Psoas muscle (tissue), 8 donors: ENCODE measurements at places on chromosomes 1 and 21. TPM values are rescaled to one million over a fixed set of nuclear protein-coding genes. Genes with fewer than 3 reads are reported as not detected.
A peak's percentile ranks its signal among the peaks of the same experiment; 100 is the strongest.

GRCh38 chr1:168801032-168801745 is 72.2 kb upstream of the DPT start:
- no peak overlapping the region for H3K27ac ChIP-seq
- H3K27me3 ChIP-seq = no peaks in the 10 kb centered on the region
- DNase-seq = no peak
- H3K4me3 ChIP-seq = no peak overlapping the region
- no peaks in the 10 kb centered on the region for H3K36me3 ChIP-seq

DNA sequence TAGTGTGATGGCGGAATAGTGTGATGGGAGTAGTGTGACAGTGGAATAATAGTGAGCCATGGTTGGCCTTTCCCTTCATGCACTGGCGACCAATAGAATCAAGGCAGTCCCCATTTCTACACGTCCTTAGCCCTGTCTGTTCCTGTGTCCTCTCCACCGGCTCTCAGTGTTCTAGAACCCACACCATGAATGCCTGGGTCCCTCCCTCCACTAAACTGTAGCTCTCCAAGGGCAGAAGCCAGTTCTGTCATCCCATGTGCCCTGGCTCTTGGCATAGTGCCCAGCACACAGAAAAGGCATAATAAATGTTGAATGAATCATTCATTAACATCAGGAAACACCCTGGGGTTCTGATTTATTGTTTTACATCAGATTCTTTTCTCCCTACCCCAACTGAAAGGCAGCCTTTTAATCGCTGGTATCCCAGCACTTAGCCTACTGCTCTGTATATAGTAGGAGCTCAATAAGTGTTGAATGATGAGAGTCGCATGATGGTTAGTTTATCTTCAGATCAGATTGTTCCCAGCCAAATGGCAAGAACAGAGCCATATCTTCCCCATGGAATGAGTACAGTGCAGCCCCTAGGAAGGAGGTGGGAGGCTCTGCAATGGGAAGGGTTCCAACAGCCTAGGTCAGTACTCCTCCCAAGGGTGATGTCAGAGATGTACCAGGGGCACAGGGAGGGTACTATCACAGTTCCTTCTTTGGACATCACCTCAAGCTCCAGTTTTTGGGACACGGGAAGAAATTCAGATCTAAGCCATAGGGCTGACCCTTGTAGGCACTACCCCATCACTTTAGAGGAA is 325.7 kb downstream of the HHAT start:
- DNase-seq = no peak
- H3K27me3 ChIP-seq = no peaks in the 10 kb centered on the region
- H3K36me3 ChIP-seq = no peaks in the 10 kb centered on the region
- H3K4me1 ChIP-seq = no peaks in the 10 kb centered on the region

DNA sequence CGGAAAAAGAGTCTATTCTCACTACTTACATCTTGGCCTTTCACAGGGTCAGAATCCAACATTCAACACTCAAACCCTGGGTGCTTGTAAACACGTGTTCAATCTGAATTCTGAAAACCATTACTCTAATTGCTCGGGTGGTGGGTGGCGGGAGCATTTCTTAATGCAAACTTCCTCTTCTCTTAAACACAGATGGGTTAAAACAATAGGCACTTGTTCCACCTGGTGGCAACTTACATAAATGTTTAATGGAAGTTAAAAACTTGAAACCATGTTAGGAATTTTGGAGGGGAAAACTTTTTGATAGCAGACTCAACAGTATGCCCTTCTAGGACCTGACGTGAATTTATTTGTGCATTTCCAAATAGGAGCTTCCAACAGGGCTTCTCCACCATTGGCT is 23.4 kb upstream of the TDRD10 start:
- H3K27ac ChIP-seq = no peak overlapping the region
- H3K36me3 ChIP-seq = no peaks in the 10 kb centered on the region
- H3K27me3 ChIP-seq = no peaks in the 10 kb centered on the region
- peaks cover 5% of the 10 kb centered on the region for H3K4me1 ChIP-seq

Gene USP25
- 149 TPM for total RNA-seq

- no peaks in the 10 kb centered on the region for H3K36me3 ChIP-seq
- no peak overlapping the region for H3K4me3 ChIP-seq
- no peaks in the 10 kb centered on the region for H3K4me1 ChIP-seq
- H3K27ac ChIP-seq = no peak overlapping the region
Measured at GRCh38 chr1:239516579-239516978, 130.2 kb downstream of the CHRM3 start.

DNA sequence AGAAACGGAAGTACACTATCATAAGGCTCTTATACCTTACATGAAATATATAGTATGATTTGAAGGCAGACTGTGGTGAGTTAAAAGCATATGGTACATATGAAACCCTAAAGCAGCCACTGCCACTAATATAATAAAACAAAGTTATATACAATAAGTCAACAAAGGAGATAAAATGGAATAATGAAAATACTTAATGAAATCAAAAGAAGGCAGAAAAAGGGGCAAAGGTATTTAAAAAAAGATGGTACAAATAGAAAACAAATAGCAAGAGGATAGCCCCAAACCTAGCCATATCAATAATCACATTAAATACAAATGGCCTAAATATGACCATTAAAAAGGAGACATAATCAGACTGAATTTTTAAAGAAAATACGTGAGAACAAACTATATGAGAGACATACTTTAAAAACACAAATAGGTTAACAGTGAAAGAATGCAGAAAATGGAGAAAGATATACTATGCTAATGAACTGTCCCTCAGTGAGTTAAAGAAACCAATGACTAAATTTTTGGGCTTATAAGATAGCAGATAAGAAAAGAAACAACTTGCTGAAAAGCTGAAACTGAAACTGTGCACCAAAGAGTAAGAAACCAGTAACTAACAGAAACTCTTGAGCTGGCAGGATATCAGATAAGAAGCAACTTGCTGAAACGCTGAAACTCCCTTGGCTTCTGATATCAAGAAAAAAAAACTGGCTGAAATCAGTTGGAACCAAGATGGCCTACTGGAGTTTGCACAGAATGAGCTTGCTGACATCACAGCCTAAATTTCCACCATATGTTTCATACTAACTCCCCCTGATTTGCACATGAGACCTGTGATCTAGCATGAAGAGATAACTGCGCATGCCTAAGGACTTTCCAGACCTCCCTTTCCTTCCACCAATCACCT is 44.3 kb upstream of the IL10 start:
- no peaks in the 10 kb centered on the region for H3K4me1 ChIP-seq
- no peaks in the 10 kb centered on the region for H3K36me3 ChIP-seq
- H3K27ac ChIP-seq = no peak overlapping the region
- no peak overlapping the region for H3K4me3 ChIP-seq

Gene E2F2
- 0.17 TPM for total RNA-seq

- DNase-seq = no peak
- no peaks in the 10 kb centered on the region for H3K27me3 ChIP-seq
- H3K4me1 ChIP-seq = peaks cover 10% of the 10 kb centered on the region
- H3K4me3 ChIP-seq = no peak overlapping the region
Measured at GRCh38 chr21:34186109-34186719, 112.8 kb downstream of the MRPS6 start.

DNA sequence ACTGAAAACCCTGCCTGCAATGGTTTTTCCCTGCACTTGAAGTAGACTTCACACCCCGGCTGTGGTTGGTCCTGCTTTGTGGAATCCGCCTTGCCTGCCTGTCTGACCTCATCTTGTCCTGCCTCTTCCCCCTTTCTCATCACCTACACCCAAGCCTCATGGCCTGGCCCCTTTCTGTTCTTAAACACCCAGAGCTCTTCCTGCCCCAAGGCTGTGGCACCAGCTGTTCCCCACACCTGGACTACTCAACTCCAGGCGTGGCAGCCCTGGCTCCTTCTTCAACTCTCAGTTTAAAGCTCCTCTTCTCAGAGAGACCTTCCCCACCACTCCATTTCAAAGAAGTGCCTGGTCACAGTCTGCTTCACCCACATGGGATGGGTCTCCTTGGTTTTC is 27.0 kb downstream of the KIAA1614 start:
- no peak overlapping the region for H3K4me3 ChIP-seq
- H3K4me1 ChIP-seq = no peaks in the 10 kb centered on the region
- DNase-seq = no peak
- H3K36me3 ChIP-seq = no peaks in the 10 kb centered on the region
- no peaks in the 10 kb centered on the region for H3K27me3 ChIP-seq

Gene VTCN1
- total RNA-seq = not detected

Gene KIAA0040
- 6.2 TPM for total RNA-seq

DNA sequence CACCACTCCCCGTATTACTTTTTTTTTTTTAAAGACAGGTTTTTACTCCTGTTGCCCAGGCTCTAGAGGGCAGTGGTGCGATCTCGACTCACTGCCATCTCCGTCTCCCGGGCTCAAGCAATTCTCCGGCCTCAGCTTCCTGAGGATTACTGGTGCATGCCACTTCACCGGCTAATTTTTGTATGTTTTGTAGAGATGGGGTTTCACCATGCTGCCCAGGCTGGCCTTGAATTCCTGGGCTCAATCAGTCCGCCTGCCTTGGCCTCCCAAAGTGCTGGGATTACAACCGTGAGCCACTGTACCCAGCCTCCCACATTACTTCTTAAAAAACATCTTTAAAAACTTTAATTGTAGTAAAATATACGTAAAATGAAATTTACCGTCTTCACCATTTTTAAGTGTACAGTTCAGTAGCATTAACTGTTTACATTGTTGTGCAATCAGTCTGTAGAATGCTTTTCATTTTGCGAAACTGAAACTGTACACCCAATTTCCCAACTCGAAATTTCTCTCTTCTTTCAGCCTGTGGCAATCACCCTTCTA is 77.0 kb downstream of the ZMYM4 start:
- no peak overlapping the region for H3K4me3 ChIP-seq
- no peaks in the 10 kb centered on the region for H3K27me3 ChIP-seq
- H3K36me3 ChIP-seq = no peaks in the 10 kb centered on the region
- DNase-seq = no peak
- H3K4me1 ChIP-seq = peaks cover 12% of the 10 kb centered on the region

Gene TNFRSF9
- total RNA-seq = not detected

GRCh38 chr1:235002706-235003300 is 125.8 kb downstream of the TOMM20 start:
- peaks cover 13% of the 10 kb centered on the region for H3K4me1 ChIP-seq
- no peak overlapping the region for H3K4me3 ChIP-seq
- no peaks in the 10 kb centered on the region for H3K27me3 ChIP-seq
- no peaks in the 10 kb centered on the region for H3K36me3 ChIP-seq
- H3K27ac ChIP-seq = no peak overlapping the region

DNA sequence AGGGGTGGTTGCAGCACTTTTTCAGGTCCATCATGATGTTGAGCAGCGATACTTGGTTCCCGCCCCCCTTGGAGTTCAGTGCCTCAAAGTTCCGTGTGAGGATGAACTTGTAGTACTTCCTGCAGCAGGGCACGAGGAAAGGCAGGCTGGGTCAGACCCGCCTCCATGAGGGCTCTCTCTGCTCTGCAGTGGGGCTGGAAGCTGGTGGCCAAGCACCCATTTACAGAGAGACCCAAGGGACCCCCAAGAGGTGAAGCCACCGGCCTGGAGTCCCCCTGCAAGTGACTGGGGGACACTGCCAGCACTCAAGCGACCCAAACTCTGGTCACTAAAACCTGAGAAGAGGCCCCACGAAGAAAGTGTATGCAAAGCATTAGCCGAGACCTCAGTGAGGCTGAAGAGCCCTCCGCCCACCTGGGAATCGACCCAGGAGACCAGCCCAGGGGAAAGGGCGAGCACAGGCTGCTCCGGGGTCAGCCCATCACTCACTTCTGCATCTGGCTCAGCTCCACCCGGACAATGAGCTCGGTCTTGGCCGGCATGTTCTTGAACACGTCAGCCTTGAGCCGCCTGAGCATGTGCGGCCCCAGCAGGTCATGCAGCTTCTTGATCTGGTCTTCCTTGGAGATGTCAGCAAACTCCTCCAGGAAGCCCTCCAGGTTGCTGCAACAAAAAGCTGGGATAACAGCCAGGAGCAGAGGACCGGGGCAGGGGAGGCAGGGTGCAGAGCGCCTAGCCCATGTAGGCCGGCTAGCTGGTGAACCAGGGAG is 45.2 kb downstream of the CHD5 start:
- no peak overlapping the region for H3K27ac ChIP-seq
- no peaks in the 10 kb centered on the region for H3K36me3 ChIP-seq
- DNase-seq = no peak
- H3K4me1 ChIP-seq = no peaks in the 10 kb centered on the region

- H3K27ac ChIP-seq = peak overlapping the region; percentile 98
- H3K4me3 ChIP-seq = peak overlapping the region; percentile 3
- H3K4me1 ChIP-seq = peaks cover 83% of the 10 kb centered on the region
- peaks cover 7% of the 10 kb centered on the region for H3K36me3 ChIP-seq
- no peak for DNase-seq
Measured at GRCh38 chr1:6592441-6592840, 10.2 kb downstream of the KLHL21 start.

DNA sequence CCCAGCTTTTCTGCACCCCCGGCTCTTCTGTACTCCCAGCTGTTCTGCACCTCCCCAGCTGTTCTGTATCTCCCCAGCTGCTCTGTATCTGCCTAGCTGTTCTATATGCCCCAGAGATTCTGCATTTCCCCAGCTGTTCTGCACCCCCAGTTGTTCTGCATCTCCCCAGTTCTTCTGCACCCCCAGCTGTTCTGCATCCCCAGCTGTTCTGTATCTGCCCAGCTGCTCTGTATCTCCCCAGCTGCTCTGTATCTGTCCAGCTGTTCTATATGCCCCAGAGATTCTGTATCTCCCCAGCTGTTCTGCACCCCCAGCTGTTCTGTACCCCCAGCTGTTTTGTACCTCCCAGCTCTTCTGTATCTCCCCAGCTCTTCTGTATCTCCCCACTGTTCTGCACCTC is 41.1 kb downstream of the UMODL1 start:
- no peaks in the 10 kb centered on the region for H3K36me3 ChIP-seq
- peaks cover 4% of the 10 kb centered on the region for H3K27me3 ChIP-seq
- H3K27ac ChIP-seq = no peak overlapping the region
- H3K4me1 ChIP-seq = no peaks in the 10 kb centered on the region
- no peak overlapping the region for H3K4me3 ChIP-seq
- DNase-seq = no peak

DNA sequence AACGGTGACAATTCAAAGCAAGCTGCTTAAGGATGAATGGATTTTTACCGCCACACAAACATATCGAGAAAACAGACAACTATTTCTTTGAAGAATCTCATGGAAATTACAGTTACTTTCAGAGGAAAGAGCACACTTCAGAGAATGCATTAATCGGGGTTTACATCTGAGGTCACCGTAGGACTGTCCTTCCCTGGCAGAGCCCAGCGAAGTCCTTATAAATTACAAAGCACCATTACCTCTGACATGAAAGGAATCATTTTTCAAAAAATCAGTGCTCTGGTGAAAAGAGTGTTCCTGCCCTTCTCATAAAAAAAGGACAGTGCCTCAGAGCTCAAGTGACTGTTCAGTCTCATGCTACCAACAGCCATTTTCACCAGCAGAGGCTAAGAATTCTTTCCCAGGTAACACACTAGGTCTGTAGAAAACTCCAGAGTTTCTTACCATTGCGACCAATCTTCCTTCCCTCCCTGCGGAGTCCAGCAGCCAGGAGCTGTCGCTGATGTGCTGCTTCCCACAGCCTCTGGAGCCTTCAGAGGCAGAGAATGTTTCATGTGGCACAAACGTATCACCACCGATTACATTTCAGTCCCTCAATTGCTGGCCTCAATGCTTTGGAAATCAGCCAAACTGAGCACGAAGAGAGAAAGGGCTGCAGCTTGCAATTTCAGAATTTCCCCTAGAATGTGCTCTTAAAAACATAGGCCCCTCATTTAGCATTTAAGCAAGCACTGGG is 75.4 kb downstream of the PLD5 start:
- H3K27me3 ChIP-seq = peaks cover 2% of the 10 kb centered on the region
- no peaks in the 10 kb centered on the region for H3K4me1 ChIP-seq
- H3K27ac ChIP-seq = no peak overlapping the region
- no peaks in the 10 kb centered on the region for H3K36me3 ChIP-seq
- no peak overlapping the region for H3K4me3 ChIP-seq

Gene C1orf105
- 2.9 TPM for total RNA-seq
